Stimulated activated CD8-positive, alpha-beta memory T cell treated with anti-CD3 and anti-CD28 coated beads, Interleukin-2, amount 100 ng/mL, for 1 hour (primary cell): ENCODE measurements at places on chromosomes 16 and 17.

DNA sequence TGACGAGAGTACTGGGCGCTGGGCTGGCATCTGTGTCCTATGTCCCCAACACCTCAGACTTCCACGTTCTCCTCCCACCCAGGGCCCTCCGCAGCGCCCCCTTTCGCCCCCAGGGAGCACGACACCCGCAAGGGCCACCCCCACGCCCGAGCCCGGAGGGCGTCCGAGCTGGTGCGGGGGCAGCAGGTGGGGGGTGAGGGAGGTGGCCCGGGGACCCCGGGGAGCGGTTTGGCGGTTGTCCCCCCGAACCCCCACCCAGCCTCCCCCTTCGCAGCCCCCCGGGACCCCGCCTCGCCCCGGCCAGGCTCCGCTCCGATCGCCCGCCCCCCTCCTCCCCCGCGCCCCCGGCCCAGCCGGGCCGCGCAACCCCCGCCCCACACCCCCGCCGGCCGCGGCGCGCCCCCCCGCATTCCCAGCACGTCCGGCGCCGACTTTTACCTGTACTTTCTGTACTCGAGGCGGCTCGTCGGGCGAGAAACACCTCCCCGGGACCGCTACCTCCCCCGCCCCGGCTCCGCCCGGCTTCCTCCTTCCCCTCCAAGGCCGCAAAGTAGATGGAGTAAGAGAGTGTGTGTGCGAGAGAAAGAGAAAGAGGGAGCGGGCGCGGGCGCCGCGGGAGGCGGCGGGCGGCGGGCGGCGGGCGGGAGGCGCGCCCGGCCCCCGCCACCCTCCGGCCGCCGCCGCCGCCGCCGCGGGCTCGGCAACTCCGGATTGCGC, 901 bp downstream of the CDYL2 start:
- no peak for DNase-seq

- no peak for DNase-seq
These were observed 12.6 kb upstream of the BAIAP2 start for GRCh38 chr17:81022344-81022676.

- no peak for DNase-seq
These were observed 223.5 kb downstream of the CCDC182 start for GRCh38 chr17:57521606-57522005.

DNA sequence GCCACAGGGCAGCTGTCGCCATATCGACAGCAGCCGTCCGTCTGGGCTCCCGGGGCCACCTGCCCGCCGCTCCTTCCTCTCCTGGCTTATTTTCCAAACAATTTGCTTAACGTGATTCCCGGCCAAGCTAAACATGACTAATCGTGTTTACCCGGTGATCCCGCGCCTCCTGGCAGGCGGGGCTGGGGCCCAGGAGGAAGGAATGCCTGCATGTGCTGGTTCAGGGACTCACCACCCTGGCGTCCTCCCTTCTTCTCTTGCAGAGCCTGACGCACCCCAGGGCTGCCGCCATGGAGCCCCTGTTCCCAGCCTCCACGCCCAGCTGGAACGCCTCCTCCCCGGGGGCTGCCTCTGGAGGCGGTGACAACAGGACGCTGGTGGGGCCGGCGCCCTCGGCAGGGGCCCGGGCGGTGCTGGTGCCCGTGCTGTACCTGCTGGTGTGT, 6.1 kb downstream of the SSTR5 start:
- DNase-seq, result no peak

- no peak for DNase-seq
These were observed 50.2 kb downstream of the HLF start for GRCh38 chr17:55314784-55315491.

DNA sequence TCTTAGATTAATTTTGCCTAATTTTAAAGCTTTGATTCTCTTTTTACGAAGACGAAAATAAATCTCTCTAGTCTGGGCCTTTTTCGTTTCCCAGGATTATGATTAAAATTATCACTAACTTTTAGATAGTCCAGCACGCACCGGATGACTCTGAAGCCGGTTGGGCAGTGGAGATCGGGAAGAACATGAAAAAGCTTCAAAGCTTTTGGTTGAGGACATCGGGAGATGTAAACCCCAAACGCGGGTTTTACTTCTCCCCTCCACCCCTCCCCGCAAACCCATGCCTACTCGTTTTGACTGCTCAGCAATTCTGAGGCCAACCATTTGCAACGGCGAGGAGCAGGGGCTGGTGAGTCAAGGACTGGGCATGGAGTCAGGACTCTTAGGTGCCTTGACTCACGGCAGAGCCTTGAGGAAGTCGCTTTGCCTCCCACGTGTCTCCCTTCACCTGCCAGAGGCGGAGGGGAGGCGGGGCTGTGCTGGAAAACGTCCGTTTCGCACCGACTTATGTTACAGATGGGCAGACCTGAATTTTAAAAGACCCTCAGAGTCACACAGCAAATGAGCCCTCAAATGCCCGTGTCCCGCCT, 989 bp upstream of the DUSP14 start:
- DNase-seq, result peak; percentile 33

- DNase-seq, result no peak
These were observed 29.8 kb downstream of the POLR2A start for GRCh38 chr17:7513850-7514419.

DNA sequence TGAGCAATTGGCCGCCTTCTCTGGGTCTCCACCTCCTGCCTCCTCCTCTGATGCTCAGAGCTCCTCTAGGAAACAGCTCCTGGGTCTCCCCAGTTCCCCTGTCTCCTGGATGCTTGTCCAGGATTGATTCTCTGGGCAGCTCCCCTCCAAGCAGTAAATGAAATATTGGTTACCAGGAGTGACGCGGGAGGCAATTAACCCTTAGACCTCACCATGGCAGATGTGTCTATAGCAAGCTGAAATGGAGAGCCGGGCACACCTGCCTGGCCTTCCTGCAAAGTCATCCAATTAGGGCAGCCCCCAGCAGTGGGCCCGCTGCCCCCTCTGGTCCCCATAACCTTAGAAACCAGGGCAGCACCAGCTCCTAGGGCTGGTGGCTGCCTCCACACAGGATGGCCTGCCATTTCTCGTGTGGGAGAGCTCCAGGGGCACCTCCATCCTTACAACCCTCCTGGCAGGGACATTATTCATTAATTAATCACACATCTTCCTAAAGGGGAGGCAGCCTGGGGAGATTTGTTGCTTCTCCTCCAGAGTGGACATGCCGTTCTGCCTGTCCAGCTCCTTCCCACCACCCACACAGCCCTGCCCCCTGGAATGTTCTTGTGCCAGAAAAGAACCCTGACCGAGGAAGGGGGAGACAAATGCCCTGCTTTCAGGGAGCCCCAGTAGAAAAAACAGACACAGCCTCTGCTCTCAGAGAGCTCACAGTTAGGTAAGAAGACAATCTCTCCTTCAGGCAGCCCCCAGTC, 8.3 kb upstream of the KIF18B start:
- DNase-seq, result no peak

DNA sequence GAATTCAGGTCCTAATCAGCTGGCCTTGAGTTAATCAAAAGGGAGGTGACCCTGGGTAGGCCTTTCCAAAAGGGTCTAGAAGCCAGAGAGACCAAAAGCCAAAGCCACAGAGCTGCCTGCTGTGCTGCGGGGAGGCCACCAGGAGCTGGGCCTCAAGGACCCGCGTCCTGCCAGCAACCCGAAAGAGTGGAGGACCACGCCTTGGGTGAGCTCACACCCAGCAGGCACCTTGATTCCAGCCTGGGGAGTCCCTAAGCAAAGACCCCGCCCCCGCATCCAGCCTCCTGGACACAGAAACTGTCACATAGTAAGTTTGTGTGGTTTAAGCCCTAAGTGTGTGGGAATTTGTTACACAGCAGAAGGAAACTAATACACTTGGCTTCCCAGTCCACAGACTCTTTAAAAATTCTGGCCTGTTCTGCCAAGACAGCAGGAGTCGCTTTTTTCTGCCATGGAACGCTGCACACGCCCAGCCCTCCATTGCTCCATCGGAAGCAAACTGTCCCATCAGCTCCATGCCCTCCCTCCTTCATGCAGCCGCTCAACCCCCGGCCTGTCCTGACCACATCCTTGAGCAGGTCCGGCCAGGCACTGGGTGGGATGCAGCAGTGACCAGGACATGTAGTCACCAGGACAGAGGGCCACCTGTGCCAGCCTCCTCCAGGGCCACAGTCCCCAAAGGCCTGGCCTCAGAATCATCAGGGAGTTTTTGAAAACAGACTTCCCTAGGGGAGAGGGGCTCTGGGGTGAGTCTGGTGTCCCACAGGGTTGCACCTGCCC, 20.9 kb upstream of the RASD1 start:
- no peak for DNase-seq
